ENCODE measurements at places on chromosomes 2 and 18.

DNA sequence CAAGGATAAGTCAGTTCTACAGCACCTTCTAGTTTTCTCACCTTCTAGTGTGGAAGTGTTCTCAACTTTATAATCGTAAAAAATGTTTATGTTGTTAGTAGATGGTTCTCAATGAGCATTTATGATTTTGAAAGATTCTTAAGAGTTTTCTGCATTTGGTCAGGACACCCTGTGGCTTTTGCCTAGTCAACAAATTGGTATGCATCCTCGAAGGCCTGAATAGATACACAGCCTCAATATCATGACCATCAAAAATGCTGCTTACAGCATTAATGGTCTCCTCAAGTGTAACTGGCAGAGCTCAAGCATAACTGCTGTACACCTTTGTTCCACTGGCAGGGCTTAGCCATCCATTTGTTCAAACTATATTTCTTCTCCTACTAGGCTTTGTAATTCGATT lies 96.7 kb downstream of the CRACDL start:
- DNase-seq: no peak

- no peak for DNase-seq
Measured at GRCh38 chr18:62458346-62458745, 64.5 kb upstream of the ZCCHC2 start.

- DNase-seq: no peak
Measured at GRCh38 chr18:59704146-59704545, 6.9 kb upstream of the CCBE1 start.

DNA sequence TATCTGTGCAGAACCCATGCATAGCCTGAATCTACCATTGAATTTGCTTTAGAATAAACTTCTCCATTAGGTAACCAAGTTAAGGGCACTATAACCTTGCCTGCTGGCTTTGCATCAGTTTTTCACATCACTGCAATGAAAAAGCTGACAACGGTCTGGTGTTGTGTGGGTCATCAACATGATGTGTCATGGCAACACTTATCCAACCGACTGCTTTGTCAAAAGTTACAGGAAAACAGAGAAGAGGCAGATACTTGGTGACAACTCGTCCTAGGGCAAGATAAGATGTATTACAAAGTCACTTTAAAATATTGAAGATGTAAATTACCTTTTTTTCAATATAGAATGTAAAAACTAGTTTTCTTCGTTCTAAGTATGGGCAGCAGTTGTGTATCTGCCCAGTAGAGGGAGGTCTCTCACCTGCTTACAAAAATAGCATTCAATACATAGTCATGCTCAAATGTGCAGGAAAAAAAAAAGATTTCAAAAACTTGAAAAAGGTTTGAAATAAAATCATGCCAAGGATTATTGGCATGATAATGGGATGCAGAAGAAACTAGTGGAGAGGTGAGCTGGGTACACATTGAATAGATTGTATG lies 96.3 kb downstream of the EVA1A start:
- DNase-seq: peak; percentile 2
